Activated CD4-positive, alpha-beta T cell treated with anti-CD3 and anti-CD28 coated beads, Interleukin-2, amount 50 U/mL, for 24 hours (primary cell): ENCODE measurements at places on chromosomes 7 and 10.

GRCh38 chr7:108324053-108325038, 131.9 kb downstream of the NRCAM start:
- no peak for DNase-seq

GRCh38 chr7:77403957-77404356, 12.2 kb downstream of the GSAP start:
- DNase-seq: no peak

DNA sequence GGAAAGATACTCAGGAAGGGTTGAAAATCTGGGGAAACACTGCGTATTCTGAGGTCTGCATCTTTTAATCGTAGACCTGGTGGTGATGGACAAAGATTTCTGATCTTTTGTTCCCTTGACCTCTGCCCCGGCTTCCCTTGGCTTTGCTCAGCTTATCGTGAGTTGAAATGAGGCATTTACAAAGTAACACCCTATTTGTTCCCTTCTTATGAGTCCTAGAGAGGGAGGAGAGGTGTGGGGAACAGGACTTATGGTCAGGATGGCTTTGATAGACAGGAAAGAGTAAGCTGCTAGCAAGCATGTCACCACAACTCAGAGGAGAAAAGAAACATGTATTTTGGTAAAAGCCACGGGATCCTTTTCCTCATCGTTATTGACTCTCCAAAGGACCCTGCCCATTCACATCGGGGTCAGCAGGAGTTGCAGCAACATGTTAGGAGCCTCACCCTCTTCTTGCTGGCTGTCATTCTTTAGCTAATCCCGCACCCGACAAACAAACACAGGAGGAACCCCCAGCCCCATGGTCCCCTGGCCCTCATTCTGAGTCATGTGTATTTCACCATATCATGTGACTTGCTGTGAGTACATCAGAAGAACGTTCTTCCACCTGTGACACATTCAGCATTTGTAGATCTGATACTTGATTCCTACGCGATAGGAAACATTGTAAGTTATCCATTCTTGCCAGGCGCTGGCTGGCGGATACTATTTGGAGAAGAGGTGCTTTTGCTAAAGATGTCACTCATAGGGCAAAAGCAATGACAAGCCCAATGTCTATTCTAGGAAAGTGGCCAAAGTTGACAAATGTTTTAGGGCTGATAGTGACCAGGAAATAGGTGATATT, 170.1 kb downstream of the RTKN2 start:
- no peak for DNase-seq

GRCh38 chr7:12488341-12488740, 82.2 kb upstream of the SCIN start:
- DNase-seq: no peak

DNA sequence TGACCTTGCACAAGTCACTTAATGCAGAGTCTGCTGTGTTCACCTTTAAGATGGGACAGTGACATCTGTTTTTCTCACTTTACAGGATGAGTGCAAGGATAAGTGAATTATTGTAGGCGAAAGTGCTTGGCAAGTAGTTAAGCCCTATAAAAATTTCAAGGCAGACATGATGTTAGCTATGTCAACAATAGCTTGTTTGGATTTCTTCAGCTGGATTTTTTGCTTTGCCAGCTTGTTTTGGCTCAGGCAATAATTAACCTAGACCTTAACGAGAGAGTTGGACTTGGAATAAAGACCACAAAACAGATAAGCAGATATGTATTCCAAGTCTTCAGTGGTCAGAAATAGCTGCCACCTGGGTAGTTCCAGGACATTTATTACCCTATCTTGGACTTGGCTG, 255.2 kb downstream of the ARL4A start:
- no peak for DNase-seq

GRCh38 chr10:84755311-84755710, 426.9 kb downstream of the CCSER2 start:
- no peak for DNase-seq

GRCh38 chr7:108328174-108328651, 128.0 kb downstream of the NRCAM start:
- no peak for DNase-seq
